ENCODE measurements at places on chromosomes 1 and 21.

DNA sequence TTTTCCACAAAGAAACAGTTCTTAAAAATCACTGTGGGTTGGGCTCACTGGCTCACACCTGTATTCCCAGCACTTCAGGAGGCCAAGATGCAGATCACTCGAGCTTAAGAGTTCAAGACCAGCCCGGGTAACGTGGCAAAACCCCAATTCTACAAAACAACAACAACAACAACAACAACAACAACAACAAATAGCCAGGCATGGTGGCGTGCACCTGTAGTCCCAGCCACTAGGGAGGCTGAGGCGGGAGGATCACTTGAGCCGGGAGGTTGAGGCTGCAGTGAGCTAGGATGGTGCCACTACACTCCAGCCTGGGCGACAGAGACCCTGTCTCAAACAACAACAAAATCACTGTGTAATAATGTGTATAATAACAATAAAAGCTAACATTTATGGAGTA is 40.8 kb downstream of the CDCP2 start:
- no peak for DNase-seq

DNA sequence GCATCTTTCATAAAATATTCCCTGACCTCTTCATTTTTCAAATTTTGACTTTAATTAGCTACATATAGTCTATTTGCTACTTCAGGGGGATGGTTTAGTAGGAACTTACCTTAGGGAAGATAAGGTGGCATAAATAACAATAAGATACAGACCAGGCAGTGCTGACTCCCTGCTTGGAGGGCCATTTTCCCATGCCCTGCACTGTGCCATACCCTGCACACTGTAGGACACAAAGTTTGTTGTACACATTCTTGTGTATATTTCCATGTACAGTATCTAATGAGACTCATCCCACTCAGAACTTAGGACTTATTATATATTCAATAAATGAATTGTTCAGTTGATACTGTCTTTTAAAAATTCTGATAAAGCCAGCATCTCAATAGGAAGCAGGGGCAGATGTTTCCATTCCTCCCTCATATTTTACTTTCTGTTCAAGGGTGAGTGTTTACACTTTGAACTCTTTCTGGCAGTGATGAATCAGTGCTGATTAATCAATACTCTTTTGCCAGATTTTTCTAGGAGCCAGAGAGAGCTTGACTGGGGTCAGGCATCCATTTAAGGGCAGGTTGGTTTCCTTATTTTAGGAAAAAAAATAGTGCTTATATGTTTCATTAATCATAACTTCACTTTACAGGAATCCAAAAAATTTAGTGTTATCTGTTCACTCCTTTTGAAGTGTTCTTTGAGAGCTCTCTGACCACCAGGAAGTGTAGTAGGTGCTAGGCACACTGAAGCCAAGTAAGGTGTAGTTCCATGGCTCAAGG is 30.6 kb downstream of the MPZL1 start:
- DNase-seq, result no peak

- no peak for DNase-seq
Measured at GRCh38 chr1:7218210-7218832, 433.1 kb downstream of the CAMTA1 start.

GRCh38 chr1:151718011-151718431 is 1.4 kb upstream of the CELF3 start:
- no peak for DNase-seq
